Central memory CD4-positive, alpha-beta T cell (primary cell): ENCODE measurements at places on chromosomes 1 and 21.

GRCh38 chr1:206895325-206895724, 1.9 kb upstream of the IL24 start:
- no peak for DNase-seq

DNA sequence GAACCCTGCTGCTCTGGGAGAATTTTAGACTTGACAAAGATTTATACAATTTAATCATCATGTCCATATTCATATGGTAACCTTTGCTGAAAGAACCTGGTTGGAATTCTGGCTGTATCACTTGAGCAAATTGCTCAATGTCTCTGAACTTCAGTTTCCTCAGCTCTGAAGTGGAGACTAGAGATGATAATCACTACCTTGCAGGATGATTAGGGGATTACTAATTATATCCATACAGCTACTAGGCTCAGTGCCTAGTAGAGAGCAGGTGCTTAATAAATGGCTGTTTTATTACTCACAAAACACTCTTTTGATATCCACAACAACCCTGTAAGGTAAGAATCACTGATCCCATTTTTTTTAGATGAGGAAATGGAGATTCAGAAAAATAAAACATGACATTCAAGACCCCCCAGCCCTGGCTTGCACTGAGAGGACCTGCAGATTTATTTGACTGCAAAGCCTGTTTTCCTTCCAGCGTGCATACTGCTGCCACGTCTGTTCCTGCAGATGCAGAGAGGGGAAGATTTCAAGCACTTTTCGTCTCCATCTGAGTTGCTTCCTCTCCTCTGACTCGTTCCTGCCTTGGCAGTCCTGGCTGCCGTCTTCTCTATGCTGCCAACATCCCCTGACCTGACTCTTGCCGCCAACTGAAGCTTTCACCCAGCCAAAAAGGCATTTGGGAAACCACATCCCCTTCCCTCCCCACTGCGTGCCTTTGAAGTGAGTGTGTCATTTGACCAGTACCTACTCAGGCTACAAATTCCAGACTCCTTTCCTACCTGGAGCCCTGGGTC, 203.0 kb downstream of the PLPP3 start:
- no peak for DNase-seq

GRCh38 chr1:167762061-167762746, 40.4 kb downstream of the MPZL1 start:
- DNase-seq: peak; percentile 11

DNA sequence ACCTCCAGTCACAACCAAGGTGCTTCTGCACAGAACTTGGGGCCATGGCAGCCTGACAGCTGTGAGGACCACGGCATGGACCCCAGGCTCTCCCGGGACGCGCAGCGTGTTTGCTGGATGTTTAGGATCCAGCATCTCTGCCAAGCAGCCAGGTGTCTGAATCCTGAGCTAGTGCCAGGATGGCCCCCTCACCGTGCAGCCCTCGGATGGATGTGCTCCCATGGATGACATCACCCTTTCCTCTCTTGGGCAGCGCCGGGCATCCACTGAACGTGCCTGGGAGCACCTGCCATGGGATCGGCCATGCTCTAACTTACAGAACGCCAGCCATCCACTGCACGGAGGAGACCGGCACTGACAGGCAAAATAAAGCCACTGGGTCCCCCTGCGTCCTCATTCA, 53.9 kb downstream of the PRDM15 start:
- no peak for DNase-seq

DNA sequence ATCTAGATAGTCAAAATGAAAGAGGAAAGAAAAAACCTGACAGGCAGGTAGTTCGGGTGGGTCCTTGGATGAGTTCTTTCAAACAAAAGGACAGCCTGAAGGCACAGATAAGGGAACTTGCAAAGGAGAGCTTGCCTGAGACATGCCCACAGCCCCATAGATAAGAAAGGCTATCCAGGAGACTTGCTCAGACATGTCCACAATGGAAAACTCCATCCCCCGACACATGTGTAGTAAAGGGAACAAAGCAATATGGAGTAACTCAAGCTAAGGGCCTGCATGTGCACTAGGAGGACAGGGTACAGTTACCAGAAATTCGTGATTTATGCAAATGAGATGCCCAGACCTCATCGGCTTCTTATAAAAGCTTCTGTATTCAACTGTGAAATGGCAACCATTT, 281.5 kb downstream of the NEGR1 start:
- DNase-seq: no peak
